ENCODE measurements at places on chromosomes 7 and 10. TPM values are rescaled to one million over a fixed set of nuclear protein-coding genes. Genes with fewer than 3 reads are reported as not detected.

- DNase-seq, result no peak
Measured at GRCh38 chr10:116882639-116883038, 33.3 kb downstream of the ENO4 start.

GRCh38 chr7:100896732-100897608 lies 1.3 kb upstream of the ACHE start:
- DNase-seq, result peak; percentile 74

DNA sequence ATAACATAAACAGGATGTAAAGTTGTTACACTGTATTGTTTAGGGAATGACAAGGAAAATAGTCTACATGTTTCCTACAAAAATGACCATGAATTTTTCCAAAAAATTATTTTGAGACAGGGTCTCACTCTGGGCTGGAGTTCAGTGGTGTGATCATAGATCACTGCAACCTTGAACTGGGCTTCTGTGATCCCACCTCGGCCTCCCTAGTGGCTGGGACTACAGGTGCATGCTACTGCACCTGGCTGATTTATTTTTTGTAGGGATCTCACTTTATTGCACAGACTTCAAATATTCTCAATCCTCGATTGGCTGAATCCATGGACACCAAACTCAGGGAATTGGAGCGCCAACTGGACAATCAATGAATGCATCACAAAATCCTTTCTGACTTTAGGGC lies 6.6 kb downstream of the CHCHD2 start:
- DNase-seq, result no peak

The NDUFB2 gene
- total RNA-seq, result 83.8 TPM

The CUZD1 gene
- 1.6 TPM for total RNA-seq

The CYP2E1 gene
- 0.25 TPM for total RNA-seq

The TSPAN14 gene
- total RNA-seq, result 43.8 TPM

The OR2F1 gene
- total RNA-seq, result not detected

The MARVELD1 gene
- 1.8 TPM for total RNA-seq

DNA sequence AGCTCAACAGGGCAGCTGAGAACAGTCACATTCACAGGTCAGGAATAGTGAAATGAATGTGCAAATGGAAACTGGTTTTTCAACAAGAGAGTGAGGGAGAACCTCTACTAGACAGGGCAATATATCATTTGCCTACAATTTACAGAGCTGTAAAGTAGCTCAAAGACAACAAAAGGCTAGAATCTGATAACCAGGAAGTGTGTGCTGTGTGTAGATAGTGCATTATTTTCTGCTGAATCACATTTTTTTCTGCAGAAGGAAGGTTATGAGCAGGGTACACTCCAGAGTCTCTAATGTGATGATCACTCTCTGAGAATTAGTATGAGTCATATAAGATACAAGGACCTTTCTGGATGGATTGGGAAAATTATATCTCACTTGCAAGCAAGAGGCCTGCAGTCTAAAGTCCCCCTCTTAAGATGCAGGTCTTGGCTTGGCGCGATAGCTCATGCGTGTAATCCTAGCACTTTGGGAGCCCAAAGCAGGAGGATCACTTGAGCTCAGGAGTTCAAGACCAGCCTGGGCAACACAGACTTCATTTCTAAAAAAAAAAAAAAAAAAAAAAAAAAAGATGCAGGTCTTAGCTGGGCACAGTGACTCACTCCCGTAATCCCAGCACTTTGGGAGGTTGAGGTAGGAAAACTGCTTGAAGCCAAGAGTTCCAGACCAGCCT lies 59.9 kb upstream of the COBL start:
- DNase-seq, result no peak

DNA sequence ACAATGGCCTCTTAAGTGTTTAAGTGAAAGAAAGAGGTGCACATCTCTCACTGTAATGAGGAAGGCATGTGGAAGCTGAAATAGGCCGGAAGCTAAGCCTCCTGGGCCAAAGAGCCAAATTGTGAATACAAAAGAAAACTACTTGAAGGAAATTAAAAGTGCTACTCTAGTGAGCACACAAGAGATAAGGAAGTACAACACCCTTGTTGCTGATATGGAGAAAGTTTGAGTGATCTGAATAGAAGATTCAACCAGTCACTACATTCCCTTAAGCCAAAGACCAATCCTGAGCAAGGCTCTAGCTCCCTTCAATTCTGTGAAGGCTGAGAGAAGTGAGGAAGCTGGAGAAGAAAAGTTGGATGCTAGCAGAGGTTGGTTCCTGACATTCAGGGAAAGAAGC lies 8.2 kb downstream of the DKK1 start:
- no peak for DNase-seq

DNA sequence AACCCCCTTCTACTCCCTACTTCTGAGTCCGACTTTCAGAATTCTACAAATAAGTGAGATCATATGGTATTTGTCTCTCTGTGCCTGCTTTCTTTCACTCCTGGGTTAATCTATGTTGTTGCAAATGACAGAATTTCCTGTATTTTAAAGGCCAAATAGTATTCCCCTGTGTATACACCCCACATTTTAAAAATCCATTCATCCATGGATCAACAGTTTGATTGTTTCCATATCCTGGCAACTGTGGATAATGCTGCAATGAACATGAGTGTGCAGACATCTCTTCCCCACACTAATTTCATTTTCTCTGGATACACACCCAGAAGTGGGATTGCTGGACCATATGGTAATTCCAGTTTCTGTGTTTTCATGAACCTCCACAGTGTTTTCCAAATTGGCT lies 225.8 kb upstream of the TCERG1L start:
- no peak for DNase-seq

DNA sequence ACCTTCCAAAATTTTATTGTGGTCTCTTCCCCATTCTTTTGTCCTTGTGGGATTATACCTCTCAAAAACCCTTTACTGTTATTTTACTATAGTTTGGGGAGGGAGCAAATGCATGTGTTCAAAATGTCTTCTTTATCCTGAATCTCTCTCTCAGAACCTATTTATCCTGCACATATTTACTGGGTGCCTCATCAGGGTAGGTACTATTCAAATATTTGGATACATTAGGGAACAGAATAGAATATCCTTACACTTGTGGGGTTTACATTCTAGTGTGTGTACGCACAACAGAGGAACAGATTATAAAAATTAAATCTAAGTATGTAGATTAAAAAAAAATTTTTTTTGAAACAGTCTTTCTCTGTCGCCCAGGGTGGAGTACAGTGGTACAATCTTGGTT lies 48.6 kb downstream of the SCD start:
- DNase-seq, result no peak

DNA sequence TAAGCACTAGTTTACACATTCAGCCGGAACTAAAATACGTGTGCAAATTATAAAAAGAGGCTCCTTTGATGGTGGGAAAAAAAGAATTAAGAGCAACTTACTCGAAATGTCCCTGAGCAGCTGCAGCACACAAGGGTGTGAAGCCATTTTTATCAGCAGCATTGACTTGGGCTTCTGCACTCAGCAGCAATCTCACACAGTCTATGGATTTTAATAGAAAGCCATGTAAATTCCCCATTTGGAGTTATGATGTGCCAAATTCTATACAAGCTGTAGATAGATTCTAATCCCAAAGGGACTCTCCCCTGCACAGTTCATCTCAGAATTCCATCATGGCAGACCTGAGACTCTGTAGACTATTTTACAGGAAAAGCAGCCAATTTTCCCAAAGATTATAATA lies 90.5 kb downstream of the CTTNBP2 start:
- DNase-seq, result no peak

DNA sequence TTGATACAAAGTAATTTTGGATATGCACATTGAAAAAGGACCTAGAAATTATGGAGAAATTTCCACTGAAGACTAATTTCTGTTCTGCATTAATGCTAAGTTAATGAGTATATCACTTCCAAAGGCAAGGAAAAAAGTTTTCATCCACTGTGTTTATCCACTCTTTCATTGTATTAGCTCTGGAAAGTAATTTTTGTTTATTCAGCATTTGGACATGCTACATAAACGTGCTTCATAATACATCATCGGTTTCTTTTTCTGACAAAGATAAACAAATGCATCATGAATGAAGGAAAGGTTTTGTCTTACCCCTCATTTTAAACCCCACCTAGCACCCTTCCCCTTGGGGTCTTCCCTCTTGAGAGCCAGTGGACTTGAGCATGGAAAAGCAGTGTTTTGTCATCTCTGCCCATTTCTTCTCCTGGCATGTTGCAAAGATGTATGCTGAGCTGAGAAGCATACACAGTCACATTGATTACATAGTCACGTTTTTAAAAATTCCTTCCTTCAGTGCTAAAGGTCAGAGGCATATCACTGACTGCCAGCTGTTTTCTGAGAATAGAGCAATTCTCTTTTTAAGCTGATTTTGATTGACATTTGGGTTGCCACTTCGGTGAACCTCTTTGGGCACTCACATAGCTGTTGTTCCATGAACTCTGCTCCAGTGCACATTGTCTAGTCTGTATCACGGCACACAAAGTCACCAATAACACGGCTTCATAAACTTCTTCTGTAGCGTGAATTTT lies 65.9 kb upstream of the C7orf33 start:
- no peak for DNase-seq

DNA sequence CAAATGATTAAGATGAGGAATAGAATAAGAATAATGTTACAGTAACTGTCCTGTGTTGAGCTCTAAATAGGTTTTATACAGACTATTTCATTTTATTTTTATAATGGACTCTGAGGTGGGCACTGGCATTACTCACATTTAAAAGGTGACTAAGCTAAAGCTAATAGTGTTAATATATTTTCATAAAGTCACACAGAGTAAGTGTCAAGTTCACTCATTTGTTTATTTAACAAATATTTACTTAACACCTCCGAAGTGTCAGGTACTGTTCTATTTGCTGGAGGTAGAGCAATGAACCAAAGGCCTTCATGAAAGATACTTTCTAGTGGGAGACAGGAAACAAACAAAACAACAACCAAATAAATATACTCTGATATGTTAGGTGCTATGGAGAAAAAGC lies 44.0 kb downstream of the ASB4 start:
- DNase-seq, result no peak

DNA sequence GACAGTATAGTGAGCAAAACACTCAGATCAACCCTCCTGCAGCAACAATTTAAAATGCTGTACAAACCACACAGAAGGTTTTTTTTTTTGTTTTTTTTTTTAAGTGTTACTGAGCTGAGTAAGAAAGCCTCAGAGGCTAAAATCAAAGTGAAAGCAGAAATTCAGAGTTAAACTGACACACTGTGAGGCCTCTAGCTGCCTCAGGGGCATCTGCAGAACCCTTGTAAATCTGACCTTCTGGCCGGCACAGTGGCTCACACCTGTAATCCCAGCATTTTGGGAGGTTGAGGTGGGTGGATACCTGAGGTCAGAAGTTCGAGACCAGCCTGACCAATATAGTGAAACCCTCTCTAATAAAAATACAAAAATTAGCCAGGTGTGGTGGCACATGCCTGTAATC lies 7.4 kb upstream of the GNA12 start:
- peak; percentile 47 for DNase-seq
